Psoas muscle (tissue), 8 donors: ENCODE measurements at places on chromosomes 1 and 21. TPM values are rescaled to one million over a fixed set of nuclear protein-coding genes. Genes with fewer than 3 reads are reported as not detected.

EVI5 gene
- total RNA-seq: 11.7 TPM

DNA sequence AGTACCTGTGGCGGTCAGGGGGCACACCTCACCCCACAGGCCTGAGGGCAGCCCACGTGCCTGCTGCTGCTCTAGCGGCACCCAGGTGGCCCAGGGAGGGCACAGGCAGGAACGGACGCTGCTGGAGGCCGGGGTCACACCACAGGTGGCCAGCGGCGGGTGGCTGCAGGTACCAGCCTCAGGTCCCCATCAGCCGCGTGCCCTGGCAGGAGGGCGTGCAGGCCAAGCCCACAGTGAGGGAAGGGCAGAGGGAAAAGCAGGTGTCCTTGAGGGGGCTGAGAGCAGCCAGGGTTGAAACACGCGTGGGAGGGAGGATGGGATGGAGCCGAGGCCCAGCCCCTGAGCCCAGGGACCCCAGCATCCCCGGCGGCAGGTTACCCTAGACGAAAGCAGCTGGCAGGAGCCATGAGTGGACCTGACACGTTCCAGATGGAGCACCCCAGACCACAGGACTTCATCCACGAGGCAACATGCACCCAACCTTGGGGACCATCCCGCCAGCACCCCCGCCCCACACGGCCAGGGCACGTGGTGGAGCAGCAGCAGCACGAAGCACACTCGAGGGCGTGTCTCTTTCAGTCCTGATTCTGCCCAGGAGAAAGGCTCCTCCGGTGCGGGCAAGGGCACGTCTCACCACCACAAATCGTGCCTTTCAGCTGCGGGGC is 3.7 kb downstream of the SLC19A1 start:
- peak; percentile 11 for DNase-seq

- no peak for DNase-seq
Observed at GRCh38 chr1:29896791-29897714, 660.7 kb downstream of the PTPRU start.

DNA sequence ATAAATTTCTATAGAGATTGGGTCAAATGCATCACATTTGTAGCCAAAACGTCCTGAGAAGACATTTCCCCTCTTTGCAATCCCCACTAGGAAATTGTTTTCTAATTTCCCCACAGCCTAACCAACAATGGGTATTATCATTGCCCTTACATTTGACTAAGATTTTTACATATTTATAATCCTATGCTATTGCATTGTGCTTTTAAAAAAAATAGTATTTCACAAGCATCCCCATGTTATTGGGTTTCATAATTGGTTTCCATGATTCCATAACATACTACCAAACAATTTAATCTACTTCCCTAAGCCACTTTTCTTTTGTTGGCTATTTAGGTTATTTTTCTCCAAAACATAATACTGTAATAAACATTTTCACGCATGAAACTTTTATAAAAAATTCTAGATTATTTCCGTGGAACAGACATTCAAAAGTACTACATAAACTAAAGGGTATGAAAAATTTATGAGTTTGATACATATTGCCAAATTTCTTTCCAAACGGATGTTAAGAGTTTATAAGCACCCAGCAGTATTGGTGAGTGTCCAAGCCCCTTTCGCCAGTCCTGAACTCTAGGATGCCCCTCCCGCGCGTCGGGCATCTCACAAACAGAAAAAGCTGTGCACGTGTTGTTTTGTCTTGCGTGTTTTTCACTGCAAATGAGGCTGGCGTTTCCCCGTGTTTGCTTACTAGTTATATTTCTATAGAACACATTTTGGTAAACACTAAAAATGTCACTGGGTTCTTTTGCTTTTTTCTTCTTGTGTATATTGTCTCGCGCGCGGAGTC is 2.0 kb upstream of the LHX4 start:
- no peak for DNase-seq

DNA sequence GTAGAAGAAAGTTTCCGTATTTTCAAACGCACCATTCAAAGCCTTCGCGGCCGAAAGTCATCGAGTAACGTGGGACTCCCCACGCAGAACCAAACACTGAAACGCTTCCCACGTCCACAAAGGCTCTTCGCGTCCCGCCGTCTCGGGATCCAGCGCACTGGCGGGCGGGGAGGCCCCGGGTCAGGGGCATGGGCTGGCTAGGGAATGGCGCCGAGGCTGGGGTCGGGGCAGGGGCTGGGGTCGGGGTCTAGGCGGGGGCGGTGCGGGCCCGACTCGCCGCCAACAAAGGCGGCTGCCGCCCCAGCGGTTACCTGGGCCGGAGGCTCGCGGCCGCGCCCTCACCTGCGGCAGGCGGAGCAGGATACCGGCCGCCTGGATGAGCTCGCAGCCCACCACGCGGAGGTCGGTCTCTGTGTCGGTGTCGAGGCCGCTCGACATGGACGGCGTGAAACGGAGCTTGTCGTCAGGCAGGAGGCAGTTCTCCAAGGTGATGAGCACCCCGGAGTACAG is 403 bp downstream of the CCNL2 start:
- no peak for DNase-seq
